ENCODE measurements at places on chromosomes 4 and X.

- no peak for DNase-seq
These were observed 2320.1 kb downstream of the ARAP2 start for GRCh38 chr4:33924239-33924638.

DNA sequence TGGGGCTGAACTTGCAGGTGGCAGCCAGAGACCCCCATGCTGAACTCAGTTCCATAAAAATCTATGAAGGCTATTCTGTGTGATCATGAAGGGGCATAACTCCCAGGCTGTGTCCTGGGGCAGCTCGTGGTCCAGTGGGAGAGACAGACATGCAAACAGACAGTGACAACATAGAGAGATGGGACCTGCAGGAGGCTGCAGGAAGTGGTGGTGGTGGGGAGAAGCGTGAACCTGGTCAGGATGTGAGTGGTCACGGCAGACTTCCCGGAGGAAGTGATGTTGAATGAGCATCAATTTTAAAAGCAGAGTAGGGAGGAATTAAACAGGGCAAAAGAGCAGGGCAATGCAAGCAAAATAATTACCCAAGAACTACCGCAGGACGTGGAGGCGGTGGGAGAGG, 23.2 kb upstream of the SORCS2 start:
- DNase-seq: no peak

- no peak for DNase-seq
These were observed 92.5 kb upstream of the EDA2R start for GRCh38 chrX:66731398-66731797.

DNA sequence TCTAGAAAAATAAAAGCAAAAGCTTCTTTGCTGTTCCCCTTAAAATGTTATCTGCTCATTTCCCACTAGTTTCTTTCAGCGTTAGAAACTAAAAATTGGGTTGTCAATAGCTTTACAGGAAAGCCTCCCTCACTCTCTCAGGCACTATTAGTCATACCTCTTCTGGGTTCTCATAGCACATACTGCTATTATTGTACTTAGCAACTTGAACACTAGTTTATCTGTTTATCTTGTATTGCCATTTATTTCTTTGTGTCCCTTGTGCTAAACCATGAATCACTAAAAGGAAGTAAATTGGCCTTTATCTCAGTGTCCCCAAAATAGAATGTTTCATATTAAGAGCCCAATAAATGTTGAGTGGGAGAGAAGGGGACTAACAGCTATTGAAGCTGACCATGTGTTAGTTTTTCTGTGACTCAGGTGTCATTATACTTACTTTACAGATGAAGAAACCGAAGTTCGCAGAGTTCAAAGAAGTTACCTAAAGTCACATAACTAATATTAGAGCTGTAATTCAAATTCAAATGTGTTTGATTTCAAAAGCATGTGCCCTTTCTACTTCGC, 124.8 kb upstream of the CITED1 start:
- DNase-seq: no peak

- no peak for DNase-seq
These were observed 99.5 kb upstream of the MYOZ2 start for GRCh38 chr4:119035951-119036737.
